Left lung (tissue), 14 donors: ENCODE measurements at places on chromosomes 6 and 20. TPM values are rescaled to one million over a fixed set of nuclear protein-coding genes. Genes with fewer than 3 reads are reported as not detected.

- DNase-seq, result no peak
Observed at GRCh38 chr6:10685092-10685915, 9.1 kb downstream of the C6orf52 start.

DNA sequence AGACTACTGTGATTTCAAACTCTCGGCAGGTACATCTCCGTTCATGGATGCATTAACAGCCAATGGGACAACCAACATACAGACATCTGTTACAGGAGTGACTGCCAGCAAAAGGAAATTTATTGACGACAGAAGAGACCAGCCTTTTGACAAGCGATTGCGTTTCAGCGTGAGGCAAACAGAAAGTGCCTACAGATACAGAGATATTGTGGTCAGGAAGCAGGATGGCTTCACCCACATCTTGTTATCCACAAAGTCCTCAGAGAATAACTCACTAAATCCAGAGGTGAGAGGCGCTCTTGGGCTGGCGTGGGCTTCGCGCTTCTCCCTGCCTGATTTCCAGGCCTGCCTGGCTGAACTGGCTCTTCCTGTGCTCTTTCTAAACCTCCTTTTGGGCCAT lies 68.4 kb downstream of the RPP40 start:
- no peak for DNase-seq

- no peak for DNase-seq
Observed at GRCh38 chr6:53808302-53808881, 13.6 kb downstream of the LRRC1 start.

DNA sequence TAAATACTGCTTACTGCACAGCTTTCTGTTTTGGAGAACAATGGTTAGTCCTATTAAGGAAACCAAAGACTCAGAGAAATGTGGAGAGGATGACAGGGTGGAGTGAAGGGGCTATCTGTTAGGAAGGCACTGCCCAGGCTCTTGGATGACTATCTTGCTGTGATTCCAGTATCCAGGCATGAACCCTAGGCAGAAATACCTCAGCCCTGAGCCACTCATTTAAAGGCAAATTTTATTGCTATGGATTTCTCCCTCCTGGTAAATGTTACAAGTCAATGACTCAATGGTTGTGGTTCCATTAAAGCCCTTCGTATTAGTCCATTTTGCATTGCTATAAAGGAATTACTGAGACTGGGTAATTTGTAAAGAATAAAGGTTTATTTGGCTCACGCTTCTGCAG lies 25.9 kb downstream of the ADGRF4 start:
- no peak for DNase-seq

GRCh38 chr6:6557886-6558285 lies 30.6 kb upstream of the LY86 start:
- no peak for DNase-seq

- peak; percentile 42 for DNase-seq
Observed at GRCh38 chr6:30915591-30915946, 1.5 kb downstream of the VARS2 start.

DNA sequence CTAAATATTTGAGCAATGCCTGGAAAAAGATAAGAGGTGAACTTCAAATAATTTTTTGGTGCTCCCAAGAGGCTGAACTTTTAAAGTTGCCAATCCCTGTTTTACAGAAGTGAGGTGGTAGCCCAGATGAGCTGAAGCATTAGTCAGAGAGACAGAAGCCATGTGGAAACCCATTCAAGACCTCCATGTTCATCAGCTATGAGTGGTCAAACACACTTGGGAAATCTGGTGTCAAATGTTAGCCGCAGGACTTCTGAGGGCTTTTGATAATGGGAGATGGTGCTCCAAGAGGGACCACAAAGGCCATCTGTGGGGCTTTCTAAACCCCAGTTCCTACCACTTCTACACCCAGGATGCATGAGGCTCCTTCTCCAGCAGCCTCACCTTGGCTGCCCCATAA lies 77.5 kb upstream of the MRPS10 start:
- DNase-seq, result no peak

DNA sequence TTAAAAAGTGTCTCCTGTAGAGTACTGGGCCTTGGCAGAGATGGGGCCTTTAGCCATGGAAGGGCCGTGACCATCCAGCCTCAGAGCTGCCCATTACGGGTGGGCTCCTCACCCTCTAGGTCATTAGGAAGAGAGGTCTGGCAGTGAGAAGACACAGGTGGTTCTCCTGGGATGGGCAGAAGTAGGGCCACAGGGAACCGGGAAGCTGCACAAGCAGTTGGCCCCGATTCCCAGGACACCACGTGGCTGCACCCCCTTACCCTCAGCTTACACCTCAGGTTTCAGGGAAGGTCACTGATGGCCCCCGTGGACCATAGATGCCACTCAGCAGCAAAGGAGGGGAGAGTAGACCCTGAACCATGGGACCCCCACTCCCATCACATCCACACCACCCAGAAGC lies 1.6 kb downstream of the RAET1G start:
- DNase-seq, result no peak

Gene DEFB124
- polyA plus RNA-seq, result 1.5 TPM

Gene FOXF2
- 52.4 TPM for polyA plus RNA-seq

Gene TBXT
- not detected for polyA plus RNA-seq
